ENCODE measurements at places on chromosomes 2 and 18.

DNA sequence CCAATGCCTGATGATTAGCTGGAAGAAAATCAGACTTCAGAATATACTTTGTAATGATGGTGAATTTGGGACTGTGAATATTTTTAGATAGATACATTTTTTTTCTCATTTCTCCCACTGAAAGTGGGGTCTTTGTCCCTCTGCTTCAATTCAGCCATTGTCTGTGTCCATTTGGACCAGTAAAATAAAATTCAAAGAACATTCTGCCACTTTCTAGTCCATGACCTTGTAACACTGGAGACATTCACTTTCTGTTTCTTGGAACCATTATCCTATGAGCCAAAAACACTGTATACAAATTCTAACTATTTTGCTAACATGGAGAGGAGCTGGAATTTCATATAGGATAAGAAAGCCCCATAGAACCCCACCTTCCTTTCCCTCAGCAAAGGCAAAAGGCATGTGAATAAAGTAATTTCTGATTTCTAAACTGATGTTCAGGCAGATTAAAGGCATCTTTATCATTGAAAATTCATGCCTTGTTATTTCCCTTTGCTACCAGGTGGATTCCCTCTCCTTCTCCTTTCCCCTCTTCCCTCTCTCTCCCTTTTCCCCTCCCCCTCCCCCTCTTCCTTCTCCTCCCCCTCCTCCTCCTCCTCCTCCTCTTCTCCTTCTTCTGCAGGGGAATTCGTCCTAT, 2010.4 kb upstream of the LRRTM1 start:
- DNase-seq: no peak

DNA sequence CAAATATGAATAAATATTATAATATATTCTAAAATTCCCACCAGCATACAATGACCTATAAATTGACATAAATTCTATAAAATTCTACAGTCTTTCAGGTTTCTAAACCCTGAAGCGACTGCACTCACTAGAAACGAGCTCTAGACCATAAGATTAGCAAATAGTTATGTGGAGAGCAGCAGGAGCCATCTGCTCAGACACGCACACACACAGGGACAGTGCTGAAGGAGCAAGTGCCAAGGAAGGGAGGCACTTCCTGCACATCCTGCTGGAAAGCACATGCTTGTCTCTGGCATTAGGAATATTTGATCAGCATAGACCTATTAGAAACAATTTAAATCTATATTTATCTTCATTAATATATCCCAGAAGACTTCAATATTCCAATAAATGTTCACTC, 713.9 kb upstream of the CDH2 start:
- DNase-seq: no peak

DNA sequence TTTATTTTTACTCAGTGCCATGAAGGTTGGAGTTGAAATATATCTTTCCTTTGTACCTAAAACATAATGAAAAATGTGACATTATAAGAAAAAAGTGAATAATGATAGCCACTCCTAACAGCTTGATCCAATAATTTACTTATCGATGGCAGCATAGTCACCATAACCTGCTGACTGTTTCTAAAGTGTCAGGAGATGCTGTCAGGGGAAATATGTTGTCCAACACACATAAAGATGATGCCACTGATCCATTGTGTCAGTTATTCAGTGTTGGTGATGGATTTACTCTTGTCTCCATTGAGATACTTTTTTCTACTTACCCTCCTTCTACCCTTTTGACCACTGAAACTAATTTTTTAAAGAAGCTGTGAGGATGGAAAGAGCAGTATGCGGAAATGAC, 1006.9 kb upstream of the TMEFF2 start:
- DNase-seq: no peak

DNA sequence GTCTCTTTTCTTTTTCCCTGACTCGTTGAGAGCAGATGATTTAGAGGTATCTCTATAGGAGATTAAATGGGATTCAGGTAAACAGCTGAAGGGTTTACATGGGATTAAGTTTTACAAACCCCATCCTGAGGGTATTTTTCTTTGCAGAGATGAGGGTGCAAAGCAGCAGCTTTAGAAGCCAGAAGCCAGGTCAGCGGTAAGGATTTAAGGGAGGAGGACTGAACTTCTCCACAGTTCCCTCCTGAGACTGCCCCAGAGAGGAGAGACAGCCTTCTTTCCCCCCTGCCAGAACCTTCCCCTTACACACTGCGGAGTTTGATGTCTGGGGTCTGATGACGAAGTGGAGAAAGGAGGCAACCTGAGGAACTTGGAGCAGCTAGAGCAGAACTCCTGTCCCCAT, 220.1 kb downstream of the PRKCE start:
- DNase-seq: no peak

- no peak for DNase-seq
Measured at GRCh38 chr2:97996679-97997078, 931 bp upstream of the TMEM131 start.

DNA sequence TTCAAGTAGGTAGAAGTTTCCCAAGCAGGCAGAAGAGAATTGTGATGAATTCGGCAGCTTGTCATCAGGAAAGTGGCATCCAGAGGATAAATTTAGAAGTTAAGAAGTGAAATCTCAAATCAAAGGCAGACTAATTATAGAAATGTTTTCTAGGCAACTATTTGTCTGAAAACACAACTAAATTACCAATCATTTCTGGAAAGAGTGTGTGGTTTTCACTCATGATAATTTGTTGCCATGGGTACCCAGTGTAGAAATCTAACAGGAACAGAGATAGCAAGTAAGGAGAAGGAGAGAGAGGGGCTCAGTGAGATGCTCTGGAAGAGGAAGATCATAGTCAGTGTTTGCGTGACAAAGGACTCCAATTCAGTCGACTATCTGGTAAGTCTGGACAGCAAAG, 208.1 kb downstream of the NCKAP5 start:
- DNase-seq: no peak

- DNase-seq: no peak
Measured at GRCh38 chr2:167509586-167509985, 621.3 kb downstream of the XIRP2 start.

- DNase-seq: peak; percentile 23
Measured at GRCh38 chr18:26617151-26617554, 68.8 kb upstream of the KCTD1 start.

GRCh38 chr18:30175621-30176225, 866.8 kb downstream of the DSC3 start:
- no peak for DNase-seq

DNA sequence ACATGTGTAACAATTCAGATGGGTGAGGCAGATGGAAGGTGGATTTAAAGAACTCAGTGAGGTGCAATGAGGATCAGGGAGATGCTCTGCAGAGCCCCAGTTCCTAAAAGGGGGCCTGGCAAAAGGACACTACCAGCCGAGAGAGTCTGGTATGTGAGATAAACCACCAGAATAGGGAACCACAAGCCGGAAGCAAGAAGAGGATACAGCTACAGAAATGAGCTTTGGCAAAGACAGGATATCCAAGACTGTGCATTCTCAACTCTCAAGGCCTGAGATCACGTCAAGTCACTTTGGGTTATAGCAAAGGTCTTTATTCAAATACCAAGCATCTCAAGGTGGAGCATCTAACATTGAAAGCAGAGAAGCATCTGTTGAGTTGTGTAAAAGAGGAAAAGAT, 293.5 kb downstream of the ARHGAP15 start:
- no peak for DNase-seq

DNA sequence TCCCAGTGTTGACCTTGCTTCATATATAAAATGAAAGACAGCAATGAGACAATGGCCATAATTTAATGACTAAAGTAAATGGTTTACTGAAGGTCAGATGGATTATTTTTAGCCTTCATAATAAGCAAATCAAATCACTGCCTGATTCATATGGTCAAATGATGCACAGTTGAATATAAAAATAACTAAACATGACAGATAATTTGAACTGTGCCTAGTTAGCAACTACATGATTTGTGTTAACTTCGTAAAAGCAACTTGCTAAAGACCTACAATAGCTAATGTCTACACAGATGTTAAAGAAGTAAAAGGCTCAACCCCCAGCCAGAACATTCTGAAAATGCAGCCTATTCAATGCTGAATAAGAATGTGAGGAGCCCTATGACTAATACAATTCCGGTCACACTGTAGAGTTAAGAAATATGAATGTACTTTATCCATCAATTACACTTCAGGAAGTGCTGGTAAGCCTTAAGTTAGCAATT, 590.8 kb upstream of the CDH2 start:
- peak; percentile 87 for DNase-seq

DNA sequence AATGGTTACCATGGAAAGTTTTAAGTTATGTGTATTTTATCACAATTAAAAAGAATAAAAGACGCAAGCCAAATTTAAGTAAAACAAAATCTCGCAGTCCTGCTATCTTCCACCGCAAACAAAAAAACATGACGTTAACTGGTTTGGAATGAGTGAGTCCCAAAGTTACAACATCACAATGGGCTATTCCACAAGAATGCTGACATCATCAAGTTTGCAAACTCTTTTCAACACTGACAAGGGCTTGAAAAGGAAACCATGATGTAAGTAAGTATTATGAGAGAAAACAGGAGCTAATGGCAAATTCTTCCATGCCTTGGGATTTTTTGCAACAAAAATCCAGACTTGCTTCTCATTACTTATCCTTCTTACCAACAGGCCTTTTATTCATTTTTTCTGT, 31.1 kb downstream of the SIGLEC15 start:
- DNase-seq: no peak

DNA sequence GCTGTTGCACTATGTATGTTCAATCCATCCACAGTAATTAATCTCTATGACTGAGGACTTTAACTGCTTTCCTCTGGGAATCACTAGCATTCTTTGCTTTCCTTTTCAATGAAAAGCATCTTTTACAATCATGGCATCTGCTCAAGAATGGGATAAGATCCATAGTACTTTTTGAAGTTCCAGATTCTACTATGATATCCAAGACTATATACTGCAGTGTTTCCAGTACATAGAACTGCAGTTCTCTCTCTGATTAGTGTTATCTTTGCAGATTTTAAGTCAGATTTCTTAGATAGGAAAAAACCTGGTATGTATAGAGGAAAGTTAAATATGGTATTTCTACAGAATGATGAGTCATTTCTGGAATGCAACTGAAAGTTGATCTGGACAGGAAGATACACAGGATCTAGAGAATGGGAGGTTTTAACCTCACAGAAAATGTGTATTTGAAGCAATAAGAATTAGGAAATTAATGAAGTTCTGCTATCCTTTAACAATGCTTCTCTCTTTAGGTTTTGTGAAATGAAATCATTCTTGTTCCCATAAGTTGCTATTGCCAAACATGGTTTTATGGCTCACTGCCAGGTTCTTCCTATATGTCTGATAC, 670.7 kb downstream of the ERBB4 start:
- DNase-seq: peak; percentile 37

- DNase-seq: no peak
Measured at GRCh38 chr2:141517852-141518421, 612.9 kb downstream of the LRP1B start.

GRCh38 chr2:238345297-238345968, 25.1 kb downstream of the TRAF3IP1 start:
- no peak for DNase-seq

DNA sequence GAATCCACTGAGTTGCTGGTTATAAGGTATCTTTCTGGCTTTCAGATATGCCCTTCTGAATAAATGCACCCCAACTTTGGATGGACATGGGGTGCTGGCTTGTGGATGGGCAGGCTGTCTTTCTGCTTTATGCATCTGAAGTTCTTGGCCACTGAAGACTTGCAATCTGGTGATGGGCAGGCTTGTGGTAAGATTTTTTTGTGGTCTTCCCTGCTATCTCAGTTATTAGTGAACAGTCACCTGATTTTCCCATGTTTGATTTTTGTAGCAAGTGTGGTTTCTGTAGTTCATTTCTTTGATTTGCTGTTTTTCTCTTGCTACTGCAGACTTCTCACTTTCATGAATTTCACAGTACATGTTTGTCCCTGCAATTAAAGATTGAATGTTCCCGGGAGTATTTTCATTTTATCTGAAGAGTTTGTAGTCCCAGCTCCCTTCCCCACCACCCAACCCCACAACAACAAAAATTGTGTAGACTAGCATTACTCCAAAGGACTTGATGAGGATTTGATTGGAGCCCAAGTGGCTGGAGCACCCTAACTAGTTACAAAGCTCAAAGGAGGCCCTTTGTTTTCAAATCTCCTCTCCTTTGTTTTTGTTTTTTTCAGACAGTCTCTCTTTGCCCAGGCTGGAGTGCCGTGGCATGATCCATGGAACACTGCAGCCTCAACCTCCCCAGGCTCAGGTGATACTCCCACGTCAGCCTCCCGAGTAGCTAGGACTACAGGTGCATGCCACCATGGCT, 63.6 kb upstream of the MGAT5 start:
- peak; percentile 32 for DNase-seq

DNA sequence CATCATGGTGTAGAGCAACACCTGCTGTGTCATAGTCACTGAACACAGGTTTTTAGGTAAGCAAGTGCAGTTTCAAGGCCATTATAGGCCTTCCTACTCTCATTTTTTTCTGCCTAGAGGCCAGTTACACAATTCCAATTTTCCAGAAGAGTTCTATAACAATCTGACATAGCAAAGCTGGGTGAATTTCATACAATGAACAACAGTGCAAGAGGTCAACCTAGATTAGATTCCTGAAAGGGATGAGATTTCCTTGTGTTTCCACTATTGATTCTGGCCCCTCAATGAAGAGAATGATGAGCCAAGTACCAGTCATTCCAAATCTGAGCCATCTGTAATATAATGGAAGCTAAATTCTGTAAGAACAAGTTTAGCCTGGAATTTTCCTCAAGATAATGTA, 15.3 kb upstream of the CD28 start:
- no peak for DNase-seq

- DNase-seq: no peak
Measured at GRCh38 chr2:121695171-121695451, 41.6 kb downstream of the NIFK start.

DNA sequence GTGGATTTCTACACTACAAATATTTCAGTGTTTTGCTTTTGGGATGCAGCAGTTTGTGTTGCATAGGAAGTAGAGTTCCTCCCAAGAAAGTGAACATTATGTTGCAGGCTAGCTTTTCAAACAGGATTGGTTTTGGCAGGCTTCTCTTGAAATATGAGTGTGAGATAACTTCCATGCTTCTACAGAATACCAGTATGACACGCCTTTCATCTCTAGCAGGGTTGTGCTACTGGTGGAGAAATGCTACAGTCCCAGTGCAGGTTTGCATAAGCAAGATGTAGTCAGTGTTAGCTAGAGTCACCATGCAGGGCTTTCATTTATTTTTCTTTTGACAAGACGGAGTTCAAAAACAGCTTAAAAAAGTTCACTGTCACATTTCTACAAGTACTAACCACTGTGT, 17.1 kb upstream of the CAVIN2 start:
- DNase-seq: no peak

DNA sequence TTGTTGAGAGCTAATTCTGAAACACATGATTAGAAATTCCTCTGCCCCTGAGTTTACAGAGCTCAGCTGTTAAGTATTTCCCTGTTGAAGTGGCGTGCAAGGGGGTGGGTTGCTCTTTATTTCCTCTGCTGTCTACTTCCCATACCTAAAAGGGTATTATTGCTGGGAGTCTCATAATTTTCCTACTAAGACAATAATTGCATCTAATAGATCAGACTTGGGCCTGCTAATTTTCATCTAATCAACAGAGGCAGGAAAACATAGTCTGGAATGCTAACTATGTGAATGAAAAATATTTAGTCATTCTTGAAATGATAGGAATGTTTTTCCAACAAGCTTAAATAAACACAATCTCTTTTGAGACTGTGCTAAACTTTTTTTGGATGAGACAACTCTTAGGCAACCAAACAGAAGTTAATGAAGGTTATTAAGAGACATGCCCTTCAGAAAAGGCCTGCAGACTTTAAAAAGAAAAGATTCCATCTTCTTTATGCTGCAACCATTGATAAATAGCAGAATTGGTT, 111.4 kb downstream of the FEZ2 start:
- DNase-seq: peak; percentile 37

- DNase-seq: no peak
Measured at GRCh38 chr2:85930129-85931124, 41.6 kb upstream of the ST3GAL5 start.

GRCh38 chr2:191349990-191350389, 104.8 kb downstream of the MYO1B start:
- DNase-seq: no peak

Measured in foreskin melanocyte (primary cell).